ENCODE measurements at places on chromosomes 3 and 15. TPM values are rescaled to one million over a fixed set of nuclear protein-coding genes. Genes with fewer than 3 reads are reported as not detected.

SH3GL3 gene
- 3.9 TPM for total RNA-seq

- DNase-seq = no peak
Measured at GRCh38 chr3:43583481-43583880, 38.3 kb downstream of the ANO10 start.

DNA sequence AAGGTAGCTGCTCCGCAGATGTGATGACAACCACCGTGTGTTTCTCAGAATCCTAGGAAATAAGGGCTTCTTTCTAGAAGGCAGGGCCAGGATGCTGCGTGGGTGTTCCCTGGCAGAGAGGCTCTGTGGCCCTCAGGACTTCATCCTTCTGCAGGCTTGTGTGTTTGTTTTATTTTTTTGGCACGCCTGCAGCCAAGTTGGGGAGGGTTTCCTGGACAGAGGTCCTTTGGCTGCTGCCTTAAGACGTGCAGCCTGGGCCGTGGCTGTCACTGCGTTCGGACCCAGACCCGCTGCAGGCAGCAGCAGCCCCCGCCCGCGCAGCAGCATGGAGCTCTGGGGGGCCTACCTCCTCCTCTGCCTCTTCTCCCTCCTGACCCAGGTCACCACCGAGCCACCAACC is at the start of gene CLEC3B:
Gene CLEC3B, plus strand, starts transcription at position 266 of the 400 bp plus-strand sequence. Its CDS starts 60 bp downstream, at position 326.
- DNase-seq = no peak

DNA sequence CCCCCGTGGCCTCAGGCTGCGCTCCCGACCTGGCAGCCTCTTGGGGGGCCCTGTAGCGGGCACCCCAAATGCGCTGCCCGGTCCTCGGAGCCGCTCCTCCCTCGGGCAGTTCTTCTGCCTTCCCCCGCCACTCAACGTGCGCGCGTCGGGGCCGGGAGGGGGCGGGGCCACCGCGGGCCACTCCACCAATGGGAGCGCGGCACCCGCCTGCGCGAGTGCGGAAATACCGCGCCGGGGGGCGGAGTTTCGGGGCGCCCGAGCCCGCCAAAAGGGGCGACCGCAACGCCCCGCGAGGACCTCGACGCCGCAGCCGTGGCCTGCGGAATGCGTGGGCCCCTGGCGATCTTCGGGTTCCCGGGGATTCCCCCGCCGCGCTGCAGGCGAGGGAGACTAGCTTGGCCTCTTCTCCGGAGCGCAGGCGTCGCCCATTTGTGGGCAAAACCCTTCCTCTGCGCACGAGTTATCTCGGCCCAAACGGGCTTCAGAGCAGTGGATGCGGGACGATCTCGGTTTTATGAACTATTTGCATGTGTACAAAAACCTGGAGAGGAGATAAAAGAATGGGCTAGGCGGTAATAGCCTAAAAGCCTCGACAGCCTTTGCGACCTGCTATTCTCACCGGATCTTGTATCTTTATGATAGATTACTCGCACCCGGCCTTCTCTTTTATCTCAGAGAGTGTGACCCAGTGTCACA is at the start of gene TASOR:
Gene TASOR, minus strand, starts transcription at position 144 of the 696 bp plus-strand sequence. CDS start 259 bp downstream, outside the sequence.
- no peak for DNase-seq

GRCh38 chr15:95995375-95996168 is 334.9 kb upstream of the NR2F2 start:
- DNase-seq = no peak

PLCH1 gene
- 0.25 TPM for total RNA-seq

GRCh38 chr3:178475062-178475461 is 61.2 kb upstream of the KCNMB2 start:
- DNase-seq = no peak

Data from vagina (tissue), 2 donors.